Urinary bladder (tissue), 4 donors: ENCODE measurements at places on chromosomes 2 and 18. TPM values are rescaled to one million over a fixed set of nuclear protein-coding genes. Genes with fewer than 3 reads are reported as not detected.

The ANO7 gene
- total RNA-seq, result 0.58 TPM

The TRABD2A gene
- 1.3 TPM for total RNA-seq

The KCNK3 gene
- total RNA-seq, result 4.7 TPM

The TMEM247 gene
- total RNA-seq, result not detected

The CENPA gene
- total RNA-seq, result 6.1 TPM

GRCh38 chr2:37566517-37566981 lies 104.9 kb downstream of the CDC42EP3 start:
- no peak for DNase-seq

DNA sequence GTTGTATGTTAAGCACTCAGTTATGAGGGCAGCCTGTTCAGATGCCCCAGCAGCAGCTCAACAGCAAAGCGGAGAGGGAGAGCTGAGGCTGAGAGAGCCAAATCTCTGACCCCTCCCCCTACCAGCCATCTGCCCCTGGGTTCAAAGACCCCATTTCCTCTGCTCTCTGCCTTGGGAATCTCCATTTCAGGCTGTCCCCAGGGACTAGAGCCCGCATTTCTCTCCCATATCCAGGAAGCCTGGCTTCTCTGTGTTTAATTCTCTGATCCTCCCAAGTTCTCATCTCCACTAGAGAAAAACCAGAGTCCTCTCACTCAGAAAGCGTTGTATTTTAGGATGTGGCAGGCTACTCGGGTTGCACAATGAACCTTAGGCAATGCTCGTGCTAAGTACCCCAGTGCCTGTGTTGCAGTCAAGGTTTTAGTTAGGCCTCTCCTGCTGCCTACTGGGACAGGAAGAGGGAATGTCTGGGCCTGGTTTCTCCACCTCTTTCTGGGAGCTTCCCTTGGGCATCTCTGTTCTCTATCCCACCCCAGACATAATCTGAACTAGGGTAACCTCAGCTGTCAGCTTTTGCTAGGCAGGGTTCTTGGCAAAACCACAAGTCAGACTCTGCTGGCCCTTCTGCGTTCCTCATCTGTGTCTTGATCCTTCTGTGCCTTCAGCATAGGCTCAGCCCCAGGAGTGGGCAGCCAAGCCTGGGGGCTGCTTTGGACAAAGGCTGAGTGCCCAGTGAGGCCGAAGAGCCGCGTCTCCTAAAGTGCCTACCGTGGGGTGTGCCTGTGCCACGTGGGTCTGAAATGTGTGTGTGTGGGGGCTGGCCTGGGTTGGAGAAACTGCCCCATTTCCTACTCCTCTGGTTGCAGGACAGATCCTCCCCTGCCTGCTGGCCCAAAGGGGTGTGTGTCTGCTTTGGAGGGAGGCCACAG lies 96.8 kb downstream of the STPG4 start:
- no peak for DNase-seq

DNA sequence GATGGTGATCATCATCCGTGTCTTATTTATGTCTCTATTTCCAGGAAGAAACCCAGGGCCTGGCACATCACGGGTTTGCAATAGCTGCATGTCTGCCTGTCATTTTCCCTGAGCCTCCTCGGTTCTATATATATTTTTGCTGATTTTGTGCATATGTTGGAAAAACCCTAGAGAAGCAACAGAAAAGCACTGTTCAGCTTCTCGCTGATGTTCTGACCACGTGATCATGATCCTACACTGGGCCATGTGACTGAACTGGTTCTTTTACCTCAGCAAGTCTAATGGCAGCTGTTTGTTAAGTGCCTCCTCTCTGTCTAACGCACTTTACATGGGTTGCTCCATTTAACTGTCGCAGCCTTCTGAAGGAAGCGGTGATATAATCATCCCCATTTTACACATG lies 71.3 kb downstream of the CMPK2 start:
- DNase-seq, result no peak
